Neural progenitor cell (in vitro differentiated cells): ENCODE measurements at places on chromosomes 6 and 20. TPM values are rescaled to one million over a fixed set of nuclear protein-coding genes. Genes with fewer than 3 reads are reported as not detected.

TRIM31 gene
- not detected in 2 replicates for total RNA-seq

PRKN gene
- total RNA-seq, result 2.2 and 2.8 TPM in 2 replicates

UNC93A gene
- total RNA-seq, result 0.28 TPM in 1 of 2 replicates, not detected in the other

GRCh38 chr20:49400904-49401303, 81.6 kb downstream of the KCNB1 start:
- DNase-seq, result no peak
- H3K36me3 ChIP-seq, result no peaks in the 10 kb centered on the region
- no peaks in the 10 kb centered on the region for H3K27me3 ChIP-seq
- peaks cover 11% of the 10 kb centered on the region for H3K4me1 ChIP-seq
- H3K4me3 ChIP-seq, result no peak overlapping the region
- no peak overlapping the region for H3K27ac ChIP-seq

DNA sequence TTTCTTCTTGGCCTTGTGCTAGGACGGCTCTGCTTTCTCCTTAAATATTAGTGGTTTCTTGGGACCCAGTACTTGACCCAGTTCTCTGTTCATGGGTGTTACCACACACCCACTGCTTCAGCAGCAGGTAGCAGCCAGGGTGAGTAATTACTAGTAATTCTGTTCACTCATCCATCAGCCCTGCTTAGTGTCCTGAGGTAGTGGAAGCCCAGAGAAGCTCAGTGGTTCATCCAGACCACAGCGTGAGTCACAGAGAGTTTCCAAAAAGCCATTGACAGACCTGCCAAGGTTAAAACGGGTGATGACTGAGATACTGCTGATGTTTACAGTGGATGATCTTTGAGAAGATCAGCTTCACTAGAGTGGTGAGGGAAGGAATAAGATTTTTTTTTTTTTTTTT, 51.7 kb upstream of the HINT3 start:
- H3K27ac ChIP-seq, result no peak overlapping the region
- peaks cover 5% of the 10 kb centered on the region for H3K4me1 ChIP-seq
- H3K4me3 ChIP-seq, result no peak overlapping the region
- no peaks in the 10 kb centered on the region for H3K36me3 ChIP-seq
- no peaks in the 10 kb centered on the region for H3K27me3 ChIP-seq
- no peak for DNase-seq

- peaks cover 19% of the 10 kb centered on the region for H3K4me1 ChIP-seq
- no peaks in the 10 kb centered on the region for H3K27me3 ChIP-seq
- no peak overlapping the region for H3K4me3 ChIP-seq
- H3K36me3 ChIP-seq, result no peaks in the 10 kb centered on the region
- H3K27ac ChIP-seq, result no peak overlapping the region
- no peak for DNase-seq
These were observed 41.9 kb downstream of the TTI1 start for GRCh38 chr20:37991157-37991866.

DNA sequence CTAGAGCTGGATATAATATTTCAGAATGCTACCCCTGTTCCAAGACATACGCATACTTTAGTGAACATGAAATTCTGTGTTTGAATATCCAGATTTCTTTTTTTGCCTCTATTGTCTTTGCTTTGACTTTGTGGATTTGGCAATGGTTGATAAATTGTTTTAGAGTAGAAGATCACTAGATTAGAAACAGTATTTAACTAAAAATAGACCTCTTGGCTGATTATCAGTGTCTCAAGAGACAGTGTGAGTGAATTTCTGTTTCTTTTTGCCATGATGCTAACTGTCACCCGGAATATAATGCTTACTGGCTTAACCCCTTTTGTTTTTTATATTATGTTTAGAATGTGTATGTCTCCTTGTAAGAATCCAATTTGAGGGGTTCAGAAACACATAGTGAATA, 102.5 kb downstream of the PLCB1 start:
- H3K27me3 ChIP-seq, result no peaks in the 10 kb centered on the region
- H3K4me1 ChIP-seq, result no peaks in the 10 kb centered on the region
- DNase-seq, result no peak
- no peak overlapping the region for H3K27ac ChIP-seq
- no peak overlapping the region for H3K4me3 ChIP-seq

- no peaks in the 10 kb centered on the region for H3K27me3 ChIP-seq
- no peaks in the 10 kb centered on the region for H3K36me3 ChIP-seq
- H3K4me3 ChIP-seq, result no peak overlapping the region
- DNase-seq, result no peak
- H3K4me1 ChIP-seq, result peaks cover 3% of the 10 kb centered on the region
These were observed 75.5 kb upstream of the SLCO4A1 start for GRCh38 chr20:62566771-62567170.
